ENCODE measurements at places on chromosomes 11 and 22.
A peak's percentile ranks its signal among the peaks of the same experiment; 100 is the strongest.

GRCh38 chr22:44931077-44931540 lies 78.7 kb downstream of the PHF21B start:
- no peak for DNase-seq

DNA sequence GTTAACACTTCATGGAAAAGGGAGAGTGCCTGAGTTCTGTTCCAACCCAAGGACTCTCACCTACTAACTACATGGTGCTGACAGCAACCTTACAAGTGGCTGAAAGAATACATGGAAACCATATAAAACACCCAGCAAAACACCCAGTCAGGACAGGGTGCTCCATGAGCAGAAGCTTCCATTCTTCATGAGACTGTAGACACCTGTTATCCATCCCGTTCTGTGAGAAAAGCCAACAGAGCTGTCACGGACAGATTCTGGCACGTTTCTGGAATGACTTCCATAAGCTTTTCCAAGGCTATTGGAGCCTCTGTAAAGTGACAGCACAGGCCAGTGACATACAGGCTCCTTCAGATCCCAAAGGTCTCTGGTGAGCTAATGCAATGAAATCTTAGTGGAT lies 23.2 kb downstream of the PRR14L start:
- no peak for DNase-seq

DNA sequence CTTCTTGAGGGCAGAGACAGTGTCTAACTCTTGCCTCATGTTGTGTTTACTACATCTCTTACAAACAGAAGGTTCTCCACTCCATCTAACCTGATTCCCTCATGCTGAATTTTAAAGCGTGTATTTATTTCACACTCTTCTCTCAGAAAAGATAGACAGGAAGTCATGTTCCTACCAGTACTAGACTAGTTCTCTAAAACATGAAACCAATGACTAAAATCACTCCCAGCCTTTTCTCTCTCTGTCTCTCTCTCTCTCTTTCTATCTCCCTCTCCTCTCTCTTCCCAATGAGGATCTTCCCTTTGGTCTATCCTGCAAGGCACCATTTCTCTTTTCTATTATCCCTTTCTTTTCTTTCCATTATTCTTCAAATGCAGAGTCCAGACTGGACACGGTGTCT lies 391.9 kb upstream of the CADM1 start:
- DNase-seq: no peak

DNA sequence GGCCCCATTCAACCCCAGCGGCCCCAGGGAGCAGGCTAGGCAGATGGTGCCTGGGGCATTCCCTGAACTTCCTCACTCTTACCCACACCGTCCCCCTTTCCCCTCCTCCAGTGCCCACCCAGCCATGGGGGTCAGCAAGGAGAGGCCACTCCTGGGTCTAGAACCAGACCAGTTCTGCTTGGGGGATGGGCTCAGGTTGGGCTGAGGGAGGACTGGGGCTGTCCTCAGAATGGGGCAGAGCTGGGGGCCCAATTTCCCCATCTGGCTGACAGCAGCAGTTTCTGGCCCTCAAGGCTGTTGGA lies 12.4 kb downstream of the SCYL1 start:
- no peak for DNase-seq

- DNase-seq: no peak
These were observed 15.1 kb upstream of the SPON1 start for GRCh38 chr11:13947379-13947778.

DNA sequence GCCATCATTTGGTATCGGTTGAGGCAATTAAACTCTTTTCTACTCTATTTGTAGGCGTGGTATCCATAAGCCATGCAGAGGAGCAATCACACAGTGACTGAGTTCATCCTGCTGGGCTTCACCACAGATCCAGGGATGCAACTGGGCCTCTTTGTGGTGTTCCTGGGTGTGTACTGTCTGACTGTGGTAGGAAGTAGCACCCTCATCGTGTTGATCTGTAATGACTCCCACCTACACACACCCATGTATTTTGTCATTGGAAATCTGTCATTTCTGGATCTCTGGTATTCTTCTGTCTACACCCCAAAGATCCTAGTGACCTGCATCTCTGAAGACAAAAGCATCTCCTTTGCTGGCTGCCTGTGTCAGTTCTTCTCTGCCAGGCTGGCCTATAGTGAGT lies 8.4 kb downstream of the OR9G4 start:
- no peak for DNase-seq

- DNase-seq: peak; percentile 51
These were observed 10.4 kb upstream of the CDC42BPG start for GRCh38 chr11:64854534-64855502.

DNA sequence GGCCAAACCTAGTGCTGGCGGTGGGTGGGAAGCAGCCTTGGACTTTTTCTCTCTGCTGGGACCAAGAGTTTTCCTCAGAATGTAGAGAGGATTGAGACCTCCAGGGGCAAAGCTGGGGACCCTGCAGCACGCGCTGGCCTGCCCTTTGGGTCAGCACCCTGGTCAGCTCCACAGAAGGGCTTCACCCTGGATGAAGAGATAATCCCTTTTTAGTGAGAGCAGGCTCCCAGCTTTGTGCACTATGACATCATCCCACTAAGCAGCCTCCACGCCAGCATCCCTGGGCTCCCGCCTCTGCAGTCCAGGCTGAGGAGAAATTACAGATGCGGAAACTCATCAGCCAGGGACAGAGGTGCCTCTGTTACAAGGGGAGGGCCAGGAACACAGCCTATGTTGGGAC lies 23.5 kb downstream of the DRICH1 start:
- DNase-seq: no peak

- no peak for DNase-seq
These were observed 250.8 kb upstream of the B3GAT1 start for GRCh38 chr11:134662629-134663360.

- no peak for DNase-seq
These were observed 1506.8 kb downstream of the BRD1 start for GRCh38 chr22:48320683-48321451.

DNA sequence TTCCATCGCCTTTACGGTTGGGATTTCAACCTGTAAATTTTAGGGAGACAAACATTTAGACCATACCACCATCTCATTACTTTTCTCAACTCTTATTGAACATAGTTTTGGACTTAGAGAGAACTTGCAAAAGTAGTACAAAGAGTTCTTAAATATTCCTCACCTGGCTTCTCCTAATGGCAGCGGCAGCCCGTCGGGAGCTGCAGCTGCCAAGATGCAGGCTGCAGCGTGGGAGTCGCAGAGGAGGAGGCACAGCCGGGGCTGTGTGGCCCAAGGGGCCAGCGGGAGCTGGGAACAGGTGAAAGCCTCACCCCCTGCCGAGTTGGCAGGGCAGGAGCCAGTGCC lies 23.1 kb upstream of the RNASEH2C start:
- no peak for DNase-seq

- no peak for DNase-seq
These were observed 199.9 kb upstream of the ISX start for GRCh38 chr22:34866081-34866480.

DNA sequence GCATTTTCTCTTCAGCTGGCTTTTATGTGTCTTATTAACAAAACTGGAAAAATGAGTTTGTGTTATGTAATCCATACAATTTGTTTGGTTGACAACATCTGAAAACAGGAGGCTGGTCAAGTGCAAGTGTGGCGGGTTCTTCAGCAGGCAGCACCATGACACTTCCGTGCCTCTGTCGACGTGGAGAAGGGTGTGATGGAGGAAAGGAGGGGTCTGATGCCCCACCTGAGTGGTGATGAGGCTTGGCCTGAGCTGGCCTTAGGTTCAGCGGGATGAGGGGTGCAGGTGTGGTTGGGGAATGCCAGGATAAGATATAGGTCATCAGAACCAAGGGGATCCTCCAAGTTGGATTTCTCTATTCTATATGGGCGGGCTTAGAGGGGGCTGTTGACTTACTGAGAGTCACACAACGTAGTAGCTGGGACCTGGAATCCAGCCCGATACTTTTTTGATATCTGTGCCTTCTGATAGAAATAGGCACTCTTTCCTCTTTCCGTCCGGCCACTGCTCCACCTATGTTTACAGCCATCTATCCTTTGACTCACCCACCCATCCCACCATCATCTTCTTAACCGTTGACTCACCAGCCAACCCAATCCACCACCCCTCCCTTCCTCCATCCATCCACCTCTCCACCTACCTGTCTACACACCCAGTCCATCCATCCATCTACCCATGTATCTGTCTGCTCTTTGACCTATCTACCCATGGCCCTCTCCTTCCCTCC lies 29.0 kb downstream of the SHANK3 start:
- DNase-seq: no peak

DNA sequence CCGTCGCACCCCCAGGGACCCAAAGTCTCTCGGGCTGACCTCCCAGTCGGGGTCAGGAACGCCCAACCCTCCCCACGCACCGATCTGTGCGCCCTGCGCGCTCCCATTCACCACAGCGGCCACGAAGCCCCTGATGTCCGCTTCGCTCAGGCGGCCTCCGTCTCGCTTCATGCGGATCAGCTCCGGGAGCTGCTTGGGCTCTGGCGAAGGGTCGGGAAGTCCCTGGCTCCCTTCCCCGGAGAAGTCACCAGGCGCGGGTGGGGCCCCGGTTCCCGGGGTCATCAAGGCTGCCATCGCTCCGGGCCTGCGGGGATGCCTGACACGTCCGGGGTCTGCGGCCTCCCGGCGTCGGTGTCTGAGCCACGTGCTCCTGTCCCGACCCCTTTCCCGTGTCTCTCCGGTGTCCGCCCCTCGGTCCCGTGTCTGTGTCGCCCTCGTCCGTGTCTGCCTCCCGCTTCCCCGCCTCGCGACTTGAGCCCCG lies 356 bp downstream of the TYMP start:
- DNase-seq: no peak

DNA sequence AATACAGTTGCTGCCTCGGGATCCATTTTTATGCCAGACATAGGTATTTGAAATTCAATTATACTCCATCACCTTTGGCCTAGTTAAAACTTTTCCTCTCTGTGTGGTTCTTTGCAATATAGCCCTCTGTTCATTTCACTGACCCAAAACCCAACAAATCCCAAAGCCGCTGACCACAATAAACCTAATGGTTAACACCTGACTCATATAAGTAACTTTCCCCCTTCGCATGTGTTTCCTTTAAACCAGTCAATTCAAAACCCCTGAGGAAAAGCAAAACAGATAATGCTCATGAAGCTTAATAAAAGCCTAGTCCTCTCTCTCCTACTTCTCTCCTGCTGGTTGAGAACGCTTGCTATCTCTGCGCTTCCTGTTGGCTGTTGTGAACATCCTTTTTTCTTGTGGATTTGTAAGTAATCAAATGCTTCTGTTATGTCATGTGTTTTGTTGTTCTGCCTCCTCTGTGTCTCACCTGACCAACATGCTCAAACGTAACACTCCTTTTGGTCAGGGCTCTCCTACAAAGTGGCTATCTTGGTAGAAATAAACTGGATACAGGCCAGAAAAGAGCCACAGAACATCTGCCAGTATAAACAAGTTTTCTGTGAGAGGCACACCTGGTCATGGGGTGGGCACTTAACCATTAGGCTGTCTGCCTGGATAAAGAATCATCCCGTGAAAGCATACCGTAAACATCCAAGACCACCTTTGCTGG lies 652.6 kb downstream of the METTL15 start:
- no peak for DNase-seq

- DNase-seq: no peak
These were observed 63.0 kb downstream of the RPL27A start for GRCh38 chr11:8745431-8746253.

DNA sequence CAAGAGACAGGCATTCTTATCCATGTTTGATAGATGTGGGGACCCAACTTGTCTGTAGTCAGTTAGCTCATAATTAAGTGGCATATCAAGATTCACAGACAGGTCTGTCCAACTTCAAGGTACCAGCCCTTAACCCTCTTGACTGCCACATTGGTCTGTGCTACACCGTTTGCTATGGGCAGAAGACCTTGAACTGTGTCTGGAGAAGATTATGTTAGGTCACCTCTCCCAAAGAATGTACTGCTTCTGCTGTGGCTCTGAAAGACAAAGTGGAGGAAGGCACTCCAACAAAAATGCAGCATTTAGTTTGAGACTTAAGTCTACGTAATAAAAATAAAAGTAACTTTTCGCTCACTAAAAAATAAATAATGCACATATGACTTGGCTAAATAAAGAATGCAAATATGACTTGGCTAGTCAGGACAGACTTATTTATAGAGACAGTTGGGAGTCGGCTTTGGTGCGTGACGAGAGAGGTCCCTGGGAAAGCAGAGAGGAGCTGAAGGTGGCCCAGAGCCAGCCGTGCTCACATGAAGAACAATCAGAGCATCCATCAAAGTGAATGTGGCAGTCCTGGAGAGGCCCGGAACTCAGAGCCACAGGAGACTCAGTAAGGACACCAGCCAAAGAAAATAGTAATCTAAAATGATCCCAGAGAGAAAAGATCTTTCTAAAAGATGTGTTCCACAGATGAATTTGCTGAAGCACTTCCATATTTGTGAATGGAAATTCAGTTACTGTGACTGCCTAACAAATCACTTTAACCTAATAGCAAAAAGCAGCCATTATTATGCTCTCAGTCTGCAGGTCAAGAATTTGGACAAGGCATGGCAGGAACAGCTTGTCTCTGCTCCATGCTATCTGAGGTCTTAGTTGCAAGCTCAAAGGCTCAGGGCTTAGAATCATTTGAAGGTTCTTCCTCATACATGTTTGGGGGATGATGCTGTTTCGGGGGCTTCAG lies 35.0 kb downstream of the CWC15 start:
- no peak for DNase-seq

GRCh38 chr22:42994917-42995562 lies 19.9 kb downstream of the PACSIN2 start:
- no peak for DNase-seq

- DNase-seq: no peak
These were observed at the start of gene CRYAB for GRCh38 chr11:111911563-111912401. Gene CRYAB (minus strand): TSS chr11:111911770. CDS start chr11:111911724, 46 bp downstream.

GRCh38 chr11:93540896-93541553 lies 2.2 kb downstream of the SMCO4 start:
- no peak for DNase-seq

DNA sequence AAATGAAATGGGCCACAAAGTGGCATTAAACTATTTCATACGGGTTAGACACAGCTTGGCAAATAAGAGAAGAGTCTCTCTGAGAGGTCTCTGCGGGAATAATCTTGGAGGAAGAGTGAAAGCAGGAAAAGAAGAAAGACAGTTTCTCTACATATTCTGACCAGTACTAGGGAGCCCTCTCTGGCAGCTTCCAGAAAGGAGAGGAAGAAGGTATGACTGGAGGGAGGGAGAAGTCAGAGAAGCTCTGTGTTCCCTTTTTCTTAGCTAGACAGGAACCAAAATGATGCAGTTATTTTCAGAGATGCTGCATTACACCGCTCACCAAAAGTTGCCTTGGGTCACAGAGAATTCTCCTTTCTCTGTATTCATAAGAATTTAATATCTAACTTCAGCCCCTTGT lies 382.1 kb downstream of the KCNA4 start:
- DNase-seq: no peak

DNA sequence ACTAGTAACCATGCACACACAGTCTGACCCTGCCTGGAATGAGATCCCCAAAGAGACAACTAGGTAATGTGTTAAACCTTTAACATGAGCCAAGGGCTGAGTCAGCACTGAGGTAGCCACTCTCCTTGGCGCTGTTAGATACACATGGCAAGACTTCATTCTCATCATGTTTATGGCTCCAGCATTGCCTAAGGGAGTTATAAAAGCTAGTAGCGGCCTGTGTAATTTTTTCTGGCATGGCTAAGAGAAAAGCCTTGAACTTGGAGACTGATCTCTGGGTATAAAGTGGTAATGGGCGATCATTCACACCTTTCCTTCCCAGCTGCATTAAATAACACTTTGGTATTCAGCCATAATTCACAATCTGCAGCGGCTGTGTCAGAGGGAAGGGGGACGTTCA lies 779.7 kb upstream of the LRRC4C start:
- DNase-seq: no peak
